ENCODE measurements at places on chromosomes 11 and 22. TPM values are rescaled to one million over a fixed set of nuclear protein-coding genes. Genes with fewer than 3 reads are reported as not detected.

The LRRC74B gene
- 0.09 TPM for total RNA-seq

The CHCHD10 gene
- 47.8 TPM for total RNA-seq

The CCDC88B gene
- 2.8 TPM for total RNA-seq

The NRGN gene
- total RNA-seq, result 0.66 TPM

The RASGRP2 gene
- total RNA-seq, result 19.8 TPM

The OR52B4 gene
- total RNA-seq, result not detected

The PLA2G3 gene
- not detected for total RNA-seq

The DMC1 gene
- 4.2 TPM for total RNA-seq

The HSCB gene
- 20.0 TPM for total RNA-seq

The OVOL1 gene
- not detected for total RNA-seq

The H19 gene
- 11,782 TPM for total RNA-seq

The CXCR5 gene
- under 0.01 TPM for total RNA-seq

The FGF3 gene
- 0.09 TPM for total RNA-seq
